ENCODE measurements at places on chromosomes 5 and 9. TPM values are rescaled to one million over a fixed set of nuclear protein-coding genes. Genes with fewer than 3 reads are reported as not detected.

Gene TEX10
- total RNA-seq: 30.1 TPM

Gene CCNO
- total RNA-seq: not detected

Gene EQTN
- 0.51 TPM for total RNA-seq

Gene CDH9
- not detected for total RNA-seq

Gene CACFD1
- 6.8 TPM for total RNA-seq

Gene ANKRD18A
- 0.51 TPM for total RNA-seq

Gene EGFLAM
- total RNA-seq: 37.6 TPM

Gene ITK
- total RNA-seq: 4.4 TPM

Gene SPATA6L
- 4.2 TPM for total RNA-seq

Gene NEUROG1
- total RNA-seq: not detected

Gene C5orf58
- total RNA-seq: not detected

Gene OTP
- not detected for total RNA-seq

Gene HSPB3
- 257 TPM for total RNA-seq

Gene GPX8
- total RNA-seq: 61.1 TPM

Gene PCSK5
- total RNA-seq: 35.1 TPM

Measured in tongue (tissue), 3 donors.